Stimulated activated CD4-positive, alpha-beta T cell treated with anti-CD3 and anti-CD28 coated beads, Interleukin-4, amount 100 ng/mL, for 48 hours (primary cell): ENCODE measurements at places on chromosomes 1 and 21.

- DNase-seq, result no peak
Observed at GRCh38 chr1:32869923-32870614, 643 bp downstream of the FNDC5 start.

DNA sequence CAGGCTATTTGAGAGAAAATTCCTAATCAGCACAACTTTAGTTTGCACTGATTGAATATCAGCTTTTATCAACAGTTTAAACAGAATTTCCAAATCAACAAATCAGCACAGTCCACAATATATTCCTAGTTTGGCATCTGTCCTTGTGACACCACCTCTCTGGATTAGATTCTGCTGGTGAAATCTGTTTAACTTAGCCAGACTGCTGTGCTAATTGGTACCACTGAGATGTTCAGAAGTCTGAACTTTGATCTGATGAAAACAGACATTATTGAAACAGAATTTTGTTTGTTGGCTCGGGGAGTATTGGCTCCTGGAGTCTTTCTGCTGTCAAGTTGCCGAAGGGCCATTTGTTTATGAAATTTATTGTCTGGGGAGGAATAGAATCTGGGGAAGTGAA lies 17.0 kb upstream of the NGF start:
- no peak for DNase-seq

- no peak for DNase-seq
Observed at GRCh38 chr1:197838836-197839235, 63.6 kb upstream of the DENND1B start.

DNA sequence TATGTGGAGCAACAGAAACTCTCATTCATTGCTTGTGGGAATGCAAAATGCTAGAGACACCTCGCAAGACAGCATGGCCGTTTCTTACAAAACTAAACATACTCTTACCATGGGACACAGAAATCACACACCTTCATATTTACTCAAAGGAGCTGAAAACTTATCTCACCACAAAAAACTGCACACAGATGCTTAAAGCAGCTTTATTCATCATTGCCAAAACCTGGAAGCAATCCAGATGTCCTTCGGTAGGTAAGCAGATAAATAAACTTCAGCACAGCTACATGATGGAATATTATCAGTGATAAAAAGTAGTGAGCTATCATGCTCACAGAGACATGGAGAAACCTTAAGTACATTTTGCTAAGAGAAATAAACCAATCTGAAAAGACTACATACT lies 124.3 kb downstream of the RERE start:
- no peak for DNase-seq

- DNase-seq, result no peak
Observed at GRCh38 chr1:3697810-3698209, 45.5 kb downstream of the TP73 start.

DNA sequence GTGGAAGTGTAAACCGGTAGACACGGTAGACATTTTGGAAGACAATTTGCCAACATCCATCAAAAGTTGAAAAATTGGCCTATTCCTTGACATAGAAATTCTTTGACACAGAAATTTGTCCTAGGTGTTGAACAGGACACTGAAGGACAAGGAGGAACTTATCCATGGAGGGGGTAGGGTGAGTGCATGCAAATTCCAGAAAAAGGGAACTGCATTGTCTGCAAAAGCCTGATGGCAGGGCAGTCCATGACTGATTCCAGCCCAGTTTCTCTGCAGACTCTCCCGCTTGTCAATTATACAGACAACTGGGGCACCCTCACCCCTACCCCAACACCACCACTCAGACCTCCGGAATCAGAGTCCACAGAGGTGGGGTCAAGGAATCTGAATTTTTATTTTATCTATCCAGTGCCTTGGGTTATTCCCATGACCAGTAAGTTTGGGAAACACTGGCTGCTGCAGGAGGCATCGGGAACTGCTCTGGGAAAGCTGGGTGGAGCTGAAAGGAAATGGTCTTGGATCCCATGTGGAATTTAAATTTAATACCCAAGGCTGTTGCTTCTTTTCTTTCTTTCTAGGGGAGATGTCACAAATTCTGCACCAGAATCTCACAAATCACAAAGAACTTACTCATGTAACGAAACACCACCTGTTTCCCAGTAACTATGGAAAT lies 103.3 kb upstream of the SLC45A1 start:
- no peak for DNase-seq

GRCh38 chr1:94326329-94326728 lies 88.9 kb upstream of the ARHGAP29 start:
- no peak for DNase-seq

GRCh38 chr1:213996320-213997037 lies 8.7 kb downstream of the PROX1 start:
- no peak for DNase-seq

DNA sequence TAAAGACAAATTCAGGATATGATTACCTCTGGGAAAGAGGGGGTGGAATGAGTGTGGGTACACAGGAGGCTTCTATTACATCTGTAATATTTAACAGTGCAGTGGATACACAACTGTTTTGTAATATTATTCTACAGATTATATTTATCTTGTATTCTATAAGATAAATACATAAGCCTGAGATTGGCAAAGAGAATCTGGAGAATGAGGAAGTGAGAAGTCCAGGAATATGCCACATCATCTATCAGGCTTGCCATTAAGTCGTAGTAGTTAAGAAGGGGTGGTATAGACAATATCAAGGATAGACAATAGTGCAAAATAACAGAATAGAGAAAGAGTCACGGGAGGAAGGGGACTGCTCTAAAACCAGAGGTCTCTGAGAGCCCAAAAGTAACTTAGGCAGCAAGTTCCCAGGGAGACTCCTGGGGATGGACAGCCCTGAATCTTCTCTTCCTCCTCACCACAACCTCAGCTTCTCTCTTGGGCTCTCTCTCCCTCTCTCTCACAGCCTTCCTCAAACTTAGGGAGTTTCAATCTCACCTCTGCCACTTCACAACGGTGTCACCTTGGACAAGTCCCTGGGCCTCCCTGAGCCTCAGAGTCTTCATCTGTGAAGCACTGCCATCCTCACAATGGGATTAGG lies 14.0 kb upstream of the PTAFR start:
- DNase-seq, result no peak

GRCh38 chr1:11175461-11175860 lies 13.7 kb upstream of the ANGPTL7 start:
- no peak for DNase-seq

DNA sequence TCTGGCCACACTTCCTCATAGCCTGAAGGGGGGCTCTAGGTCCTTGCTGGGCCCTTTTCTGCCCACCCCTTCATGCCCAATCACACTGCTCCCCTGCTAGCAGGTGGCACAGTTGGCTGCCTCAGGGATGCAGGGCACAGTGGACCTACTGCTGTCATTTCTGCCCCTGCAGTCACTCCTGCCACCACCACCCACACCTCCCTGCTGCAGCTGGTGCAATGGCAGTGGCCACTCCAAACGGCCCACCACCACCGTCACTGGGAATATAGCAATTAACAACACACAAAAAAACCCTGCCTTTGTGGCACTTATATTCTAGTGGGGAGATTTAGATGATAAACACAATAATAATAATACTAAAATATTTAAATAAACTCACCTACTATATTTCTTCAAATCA lies 162.4 kb upstream of the DUSP10 start:
- no peak for DNase-seq

GRCh38 chr1:218397752-218398339 lies 52.7 kb downstream of the TGFB2 start:
- DNase-seq, result no peak

GRCh38 chr21:34519016-34519415 lies 7.0 kb upstream of the KCNE1 start:
- no peak for DNase-seq

- DNase-seq, result no peak
Observed at GRCh38 chr1:8032366-8032910, 6.3 kb upstream of the ERRFI1 start.

GRCh38 chr1:178692564-178693327 lies 32.3 kb upstream of the RALGPS2 start:
- DNase-seq, result no peak

GRCh38 chr1:161044535-161044907 lies 1.3 kb downstream of the USF1 start:
- DNase-seq, result no peak

DNA sequence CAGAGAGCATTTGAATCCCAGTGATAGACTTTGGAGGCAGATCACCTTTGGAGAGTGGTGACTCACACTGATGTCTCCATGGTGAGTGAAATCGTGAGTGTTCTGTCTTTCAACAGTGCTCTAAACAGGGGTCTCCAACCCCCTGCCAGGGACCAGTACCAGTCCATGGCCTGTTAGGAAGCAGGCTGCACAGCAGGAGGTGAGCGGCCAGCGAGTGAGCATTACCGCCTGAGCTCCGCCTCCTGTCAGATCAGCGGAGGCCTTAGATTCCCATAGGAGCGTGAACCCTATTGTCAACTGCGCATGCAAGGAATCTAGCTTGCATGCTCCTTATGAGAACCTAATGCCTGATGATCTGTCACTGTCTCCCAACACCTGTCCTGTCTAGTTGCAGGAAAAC lies 61.8 kb upstream of the B3GALNT2 start:
- DNase-seq, result no peak

DNA sequence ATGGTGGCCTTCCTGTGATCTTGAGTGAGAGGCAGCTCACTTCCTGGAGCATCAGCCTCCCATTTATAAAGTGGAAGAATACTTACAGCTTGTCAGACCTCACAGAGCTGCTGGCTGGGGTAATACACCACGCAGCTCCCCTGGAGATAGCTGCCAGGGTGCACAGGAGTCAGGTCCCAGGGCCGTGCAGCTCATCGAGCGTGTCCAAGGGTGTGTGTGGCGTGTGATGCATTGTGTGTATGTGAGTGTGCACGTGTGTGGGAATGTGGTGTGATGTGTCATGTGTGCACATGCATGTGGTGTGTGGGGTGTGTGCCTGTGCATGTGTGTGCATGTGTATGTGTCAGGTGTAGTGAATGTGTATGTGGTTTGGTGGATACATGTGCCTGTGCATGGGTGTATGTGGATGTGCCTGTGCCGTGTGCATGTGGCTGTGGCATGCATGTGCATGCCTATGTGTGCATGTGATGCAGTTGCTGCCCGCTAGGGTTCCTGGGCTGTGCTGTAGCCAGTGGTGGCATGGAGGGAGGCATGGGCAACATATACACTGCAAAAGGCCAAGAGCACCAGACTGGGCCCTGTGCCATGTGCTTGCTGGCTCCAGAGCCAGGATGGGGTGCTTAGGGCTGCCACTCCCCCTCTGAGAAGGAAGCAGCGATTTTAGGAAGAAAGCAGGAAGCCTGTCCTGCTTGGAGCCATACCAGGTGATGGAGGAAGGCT lies 24.6 kb downstream of the WNT3A start:
- DNase-seq, result no peak

DNA sequence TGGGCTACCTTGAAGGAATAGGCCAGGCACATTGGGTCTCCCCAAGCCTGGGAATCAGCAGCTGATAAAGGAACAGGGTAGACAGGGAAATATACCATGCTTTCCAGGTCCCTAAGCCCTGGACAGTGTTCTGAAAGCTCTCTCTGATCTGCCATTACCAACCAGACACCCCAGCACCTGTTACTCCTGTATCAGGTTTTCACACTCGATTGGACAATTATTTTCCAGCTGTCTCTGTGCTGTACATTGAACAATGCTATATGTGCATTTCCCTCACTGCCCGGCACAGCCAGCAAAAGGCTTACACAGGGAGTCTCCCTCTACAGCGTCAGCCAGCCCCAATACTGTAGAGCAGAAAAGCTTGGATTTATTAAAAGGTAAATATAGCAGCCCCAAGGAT lies 4.7 kb downstream of the CFAP45 start:
- no peak for DNase-seq

DNA sequence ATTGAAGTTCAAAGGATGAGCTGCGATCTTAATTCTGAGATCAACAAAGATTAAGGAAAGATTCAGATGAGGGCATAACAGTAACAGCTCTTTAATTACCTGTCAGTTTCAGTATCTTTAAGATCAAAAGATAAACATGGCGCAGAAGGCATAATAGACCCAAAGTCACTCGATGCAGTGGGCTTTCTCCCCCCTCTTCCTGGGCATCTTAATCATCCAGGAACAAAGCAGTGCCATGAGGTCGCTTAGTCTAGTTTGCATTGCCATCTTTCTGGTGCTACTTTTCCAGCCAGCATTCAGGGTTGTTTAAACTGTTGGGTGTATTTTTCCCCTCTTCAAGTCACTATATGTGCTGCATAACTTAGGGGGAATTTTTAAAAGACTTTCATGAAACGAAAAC lies 72.3 kb downstream of the HUNK start:
- DNase-seq, result no peak

DNA sequence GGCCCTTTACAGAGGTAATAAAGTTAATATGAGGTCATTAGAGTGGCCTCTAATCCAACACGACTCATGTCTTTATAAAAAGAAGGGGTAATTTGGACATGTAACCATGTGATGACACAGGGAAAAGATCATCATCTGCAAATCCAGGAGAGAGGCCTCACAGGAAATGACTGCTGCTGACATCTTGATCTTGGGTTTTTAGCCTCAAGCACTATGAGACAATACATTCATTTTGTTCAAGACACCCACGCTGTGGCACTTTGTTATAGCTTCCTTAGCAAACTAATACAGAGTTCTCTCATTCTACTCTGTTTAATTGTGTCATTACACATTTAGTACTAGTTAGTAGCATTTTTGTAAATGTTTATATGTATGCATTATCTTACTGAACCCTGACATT lies 64.0 kb upstream of the RUNX1 start:
- no peak for DNase-seq

DNA sequence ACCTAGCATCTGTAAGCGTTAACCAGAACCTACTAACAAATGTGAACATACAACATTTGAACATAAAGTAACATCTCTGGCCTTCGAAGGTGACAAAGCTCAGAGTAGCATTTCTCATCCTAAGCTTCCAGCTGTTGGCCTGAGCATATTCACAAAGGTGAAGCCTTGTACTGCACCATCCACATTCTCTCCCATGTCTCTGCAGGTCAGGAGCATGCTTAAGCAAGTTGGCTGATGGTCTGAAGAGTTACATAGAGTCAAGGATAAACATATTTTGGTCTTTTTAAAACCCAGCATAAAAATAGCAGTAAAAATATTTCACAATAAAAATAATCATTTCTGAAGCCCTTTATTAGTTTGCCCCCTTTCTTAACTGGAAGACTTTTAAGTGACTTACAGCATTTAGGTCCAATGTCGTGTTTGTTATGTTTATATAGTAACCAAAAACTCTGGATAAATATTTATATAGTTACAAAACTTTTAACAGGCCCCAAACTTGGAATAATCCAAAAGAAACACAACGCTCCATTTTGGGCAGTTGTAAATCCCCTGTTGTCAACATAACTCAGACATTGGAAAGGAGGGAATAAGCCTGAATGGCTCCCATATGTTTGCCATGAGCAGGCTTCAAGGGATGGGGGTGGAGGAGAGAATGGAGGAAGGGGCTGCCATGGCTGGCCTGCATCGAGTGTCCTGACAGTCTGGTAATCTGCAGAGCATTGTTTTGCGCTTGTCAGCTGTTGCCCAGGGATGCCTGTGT lies 42.8 kb upstream of the ENAH start:
- no peak for DNase-seq

GRCh38 chr1:9841460-9841859 lies 17.7 kb upstream of the CLSTN1 start:
- no peak for DNase-seq

- no peak for DNase-seq
Observed at GRCh38 chr1:225484657-225485214, 56.9 kb upstream of the LBR start.
